ENCODE measurements at places on chromosomes 1 and 21.
A peak's percentile ranks its signal among the peaks of the same experiment; 100 is the strongest.

GRCh38 chr1:242813490-242814091 lies 289.1 kb upstream of the PLD5 start:
- DNase-seq: no peak

DNA sequence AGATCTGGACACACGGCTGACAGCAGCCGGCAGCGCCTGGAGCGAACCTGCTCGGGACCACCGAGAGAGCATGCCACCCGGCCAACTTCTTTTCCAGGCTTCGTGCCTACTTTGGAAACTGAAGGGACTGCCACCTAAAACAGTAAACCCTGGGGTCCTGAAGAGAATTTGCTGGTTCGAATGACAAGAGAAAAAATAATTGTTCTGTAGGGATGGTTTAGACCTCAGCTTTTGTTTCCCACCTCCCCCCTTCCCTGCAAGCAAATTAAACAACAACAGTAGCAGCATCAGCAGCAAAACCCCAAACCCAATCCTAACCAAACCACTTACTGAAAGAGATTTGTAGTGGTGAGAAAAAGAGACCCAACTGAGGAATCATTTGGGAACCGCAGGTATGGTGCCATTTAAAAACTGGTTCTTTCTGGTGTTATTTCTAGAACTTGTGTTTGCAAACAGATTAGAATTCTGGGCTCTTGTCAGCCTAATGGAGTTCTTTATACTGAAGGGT lies 105.6 kb downstream of the LEPR start:
- DNase-seq: no peak

DNA sequence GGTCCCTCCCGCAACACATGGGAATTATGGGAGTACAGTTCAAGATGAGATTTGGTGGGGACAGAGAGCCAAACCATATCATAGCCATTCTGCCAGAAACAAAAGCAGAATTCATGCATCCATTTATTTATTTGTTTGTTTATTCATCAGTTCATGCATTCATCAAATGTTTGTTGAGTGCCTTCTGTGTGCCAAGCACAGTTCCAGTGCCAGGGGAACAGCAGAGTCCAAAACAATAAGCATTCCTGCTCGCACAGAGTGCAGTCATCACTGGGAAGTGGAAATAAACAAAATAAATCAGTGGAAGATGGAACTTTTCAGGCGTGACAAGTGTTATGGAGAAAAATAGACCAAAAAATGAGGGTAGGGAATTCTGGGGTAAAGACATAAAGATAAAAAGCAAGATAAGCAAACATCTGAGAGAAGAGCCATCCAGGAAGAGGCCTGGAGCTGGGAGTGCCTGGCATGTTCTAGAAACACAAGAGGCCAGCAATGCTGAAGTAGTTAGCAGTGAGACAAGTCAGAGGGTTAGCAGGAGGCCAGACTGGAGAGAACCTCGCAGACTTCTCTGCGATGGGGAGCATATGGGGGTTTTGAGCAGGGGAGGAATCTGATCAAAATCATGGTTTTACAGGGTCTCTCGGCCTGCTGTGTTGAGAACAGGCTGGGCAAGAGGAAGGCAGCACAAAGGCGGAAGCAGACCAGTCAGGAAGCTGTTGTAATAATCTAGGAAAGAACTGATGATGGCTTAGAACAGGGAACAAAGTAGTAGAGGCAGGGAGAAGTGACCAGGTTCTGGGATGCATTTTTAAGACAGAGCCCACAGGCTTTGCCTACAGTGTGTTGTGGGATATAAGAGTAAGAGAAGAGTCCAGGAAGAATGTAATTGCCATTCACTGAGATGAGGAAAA lies 113.2 kb downstream of the GLUL start:
- DNase-seq: no peak

DNA sequence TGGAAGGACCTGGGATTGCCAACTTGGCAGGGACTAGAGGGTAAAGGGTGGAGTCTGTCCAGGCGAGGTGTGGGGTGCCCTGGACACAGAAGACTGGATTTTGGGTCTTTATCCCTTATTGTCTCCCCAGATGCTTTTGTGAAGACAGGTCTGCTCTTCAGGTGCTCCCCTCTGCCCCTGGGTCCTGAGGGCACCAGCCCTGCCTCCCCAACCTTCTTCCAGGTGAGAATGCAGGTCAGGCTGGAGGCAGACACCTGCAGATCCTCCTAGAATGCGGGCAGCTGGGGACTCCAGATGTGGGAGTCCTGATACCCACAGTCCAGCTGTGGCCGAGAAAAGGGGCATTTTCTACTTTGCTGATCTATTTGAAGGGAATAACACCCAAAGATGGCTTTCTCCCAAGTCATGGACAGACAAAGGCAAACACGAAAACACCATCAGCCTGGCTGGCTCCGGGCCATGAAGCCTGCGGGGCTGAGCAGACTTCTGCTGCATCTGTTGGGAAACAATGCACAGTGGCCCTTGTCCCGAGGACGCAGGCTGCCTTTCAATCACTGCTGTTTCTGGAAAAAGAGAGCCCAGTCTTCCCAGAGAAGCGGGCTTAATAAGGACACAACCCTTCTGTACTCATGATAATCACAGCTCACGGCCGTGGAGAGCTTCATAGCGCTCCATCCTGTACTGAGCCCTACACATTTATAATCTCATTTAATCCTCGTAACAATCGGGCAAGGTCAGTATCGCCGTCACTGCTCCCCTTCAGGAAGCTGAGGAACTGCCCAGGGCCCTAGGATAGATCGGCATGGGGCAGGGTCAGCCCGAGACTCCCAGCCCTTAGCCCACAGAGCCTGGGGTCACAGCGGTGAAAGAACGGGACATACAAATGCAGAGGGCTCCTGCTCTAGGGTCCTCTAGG lies 62.0 kb upstream of the ABCG1 start:
- no peak for DNase-seq

DNA sequence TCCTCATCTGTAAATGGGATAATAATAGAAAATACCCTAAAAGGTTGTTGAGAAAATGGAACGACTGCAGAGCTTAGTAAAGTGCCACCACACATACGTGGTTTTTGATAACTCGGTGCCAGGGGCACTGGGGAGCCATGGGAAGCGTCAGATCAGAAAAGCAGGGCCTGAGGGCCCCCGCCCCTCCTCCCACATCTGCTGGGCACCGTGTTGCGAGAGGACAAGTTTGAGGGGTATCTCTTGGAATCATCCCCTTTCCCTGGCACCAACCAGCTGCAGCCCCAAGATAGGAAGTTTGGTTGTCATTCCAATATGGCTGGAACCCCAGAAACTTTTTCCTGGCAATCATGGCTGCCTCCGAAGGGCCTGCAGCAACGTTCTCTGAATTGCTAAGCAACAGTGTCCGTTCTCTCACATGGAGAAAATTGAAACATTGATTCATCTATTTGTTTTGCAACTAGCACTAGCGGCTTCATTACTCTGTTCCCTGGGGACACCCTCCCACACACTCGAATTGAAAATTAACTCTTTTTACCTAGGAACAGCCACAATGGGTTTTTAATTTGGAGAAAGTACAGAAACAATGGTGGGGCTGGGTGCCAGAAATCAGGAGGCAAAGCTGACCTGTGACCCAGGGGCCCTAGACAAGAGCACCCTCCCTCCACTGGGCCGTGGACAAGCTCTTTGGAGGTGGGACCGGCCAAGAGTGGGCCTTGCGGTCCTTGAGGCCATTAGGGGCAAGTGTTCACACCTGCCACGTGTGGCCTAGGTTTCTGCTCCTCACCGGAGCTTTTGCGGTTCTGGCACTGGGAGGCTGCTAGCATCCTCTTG lies 190.0 kb upstream of the VAMP3 start:
- DNase-seq: peak; percentile 22

DNA sequence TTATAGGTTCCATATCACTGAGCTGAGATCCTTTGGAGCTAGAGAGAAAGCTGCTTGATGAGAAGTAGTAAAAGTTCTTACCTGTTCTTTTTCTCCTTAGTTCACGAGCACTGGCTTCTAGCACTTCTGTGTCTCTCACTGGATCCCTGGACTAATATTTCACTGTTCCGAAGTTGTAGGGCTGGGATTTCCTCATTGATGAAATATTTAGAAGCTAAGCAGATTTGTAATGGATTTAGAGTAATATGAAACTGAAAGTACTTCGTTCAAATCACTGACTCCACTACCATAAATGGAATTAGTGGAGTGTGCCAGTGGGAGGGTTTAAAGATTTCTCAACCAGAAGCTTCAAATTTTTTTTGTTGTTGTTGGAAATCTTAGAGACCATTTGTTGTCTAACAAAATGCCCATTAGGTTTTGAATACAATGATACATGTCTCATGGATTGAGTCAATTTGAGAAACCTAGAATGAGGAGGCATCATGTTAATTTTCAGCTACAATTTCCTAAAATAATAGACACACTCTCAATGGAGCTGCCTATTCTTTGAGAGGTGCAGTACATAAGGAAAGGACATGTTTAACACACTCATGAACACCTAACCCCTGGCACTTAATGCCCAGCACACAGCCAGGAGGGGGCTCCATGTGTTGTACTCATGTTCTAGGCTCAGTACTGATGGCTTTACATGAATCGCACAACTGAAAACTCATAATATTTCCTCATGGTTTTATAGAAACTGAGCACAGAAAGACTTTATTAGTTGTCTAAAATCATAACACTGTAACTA lies at the start of gene GBP1:
TSS of gene GBP1 (minus strand) at position 130 of the 790 bp plus-strand sequence. CDS start 1,974 bp downstream, outside the sequence.
- DNase-seq: peak; percentile 88

- DNase-seq: no peak
These were observed 62.0 kb upstream of the HOOK1 start for GRCh38 chr1:59752556-59753414.

Data from fibroblast of the aortic adventitia (primary cell).